ENCODE measurements at places on chromosomes 11 and 22.

- no peak for DNase-seq
Measured at GRCh38 chr11:86261328-86261727, 16.8 kb downstream of the EED start.

DNA sequence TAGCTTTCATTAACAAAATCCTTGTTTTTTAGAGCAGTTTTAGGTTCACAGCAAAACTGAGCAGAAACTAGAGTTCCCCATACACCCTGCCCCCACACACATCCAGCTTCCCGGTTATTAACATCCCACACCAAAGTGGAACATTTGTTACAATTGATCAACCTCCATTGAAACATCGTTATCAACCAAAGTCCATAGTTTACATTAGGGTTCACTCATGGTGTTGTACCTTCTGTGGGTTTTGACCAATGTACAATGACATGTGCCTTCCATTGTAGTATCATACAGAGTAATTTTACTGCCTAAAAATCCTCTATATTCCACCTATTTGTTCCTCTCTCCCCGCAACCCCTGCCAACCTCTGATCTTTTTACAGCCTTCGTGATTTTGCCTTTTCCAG lies 28.5 kb downstream of the PRDM11 start:
- no peak for DNase-seq

GRCh38 chr11:34226210-34226609 lies 120.8 kb downstream of the NAT10 start:
- no peak for DNase-seq

GRCh38 chr11:7655253-7656217 lies 17.8 kb downstream of the CYB5R2 start:
- no peak for DNase-seq

DNA sequence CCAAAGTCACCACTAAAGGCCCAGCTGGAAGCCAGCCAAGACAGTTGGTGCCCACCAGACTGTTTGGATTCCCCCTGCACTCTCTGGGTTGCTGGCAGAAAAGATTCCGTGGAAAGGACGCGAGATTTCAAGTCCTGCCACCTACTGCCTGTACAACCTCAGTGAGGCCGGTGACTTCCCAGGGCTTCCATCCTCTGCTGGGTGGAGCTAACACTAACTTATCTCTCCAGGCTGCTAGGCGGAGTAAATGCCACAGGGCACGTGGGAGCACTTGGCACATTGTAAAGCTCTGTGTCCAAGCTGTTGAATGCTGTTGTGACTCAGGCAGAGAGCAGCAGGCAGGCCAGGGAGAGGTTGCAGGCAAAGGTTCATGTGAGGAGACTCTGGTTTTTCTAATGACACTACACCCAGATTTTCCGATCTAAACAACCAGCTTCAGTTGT lies 50.9 kb upstream of the CDON start:
- no peak for DNase-seq

All from left renal pelvis (tissue), 4 donors.